ENCODE measurements at places on chromosomes 7 and 10.

- DNase-seq, result no peak
Measured at GRCh38 chr7:159012353-159013069, 132.2 kb downstream of the VIPR2 start.

DNA sequence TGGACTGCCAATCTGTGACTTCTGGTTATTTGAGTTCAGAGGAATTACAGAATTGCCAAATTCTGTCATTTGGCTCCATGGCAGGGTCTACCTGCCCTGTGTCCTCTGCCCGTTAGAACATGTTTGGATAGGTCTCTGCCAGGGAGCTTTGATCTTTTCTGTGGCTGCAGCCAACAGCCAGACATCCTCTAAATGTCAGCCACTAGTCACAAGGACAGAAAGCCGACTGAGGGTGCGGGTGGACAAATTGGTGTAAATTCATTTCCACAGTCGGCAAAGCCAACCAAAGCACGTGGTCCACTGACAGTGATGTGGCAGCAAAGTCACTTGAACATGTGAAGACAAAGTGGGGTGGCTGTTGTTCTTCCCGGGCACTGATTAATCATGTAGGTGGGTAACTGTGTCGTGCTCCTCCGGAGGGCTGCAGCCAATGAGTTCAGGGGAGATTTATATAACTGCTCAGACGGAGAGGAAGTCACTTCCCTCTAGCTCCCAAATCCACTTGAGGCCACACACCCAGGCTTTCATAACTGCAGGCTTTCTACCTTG lies 26.7 kb upstream of the CAMK1D start:
- no peak for DNase-seq

- no peak for DNase-seq
Measured at GRCh38 chr10:49253340-49253906, 45.5 kb upstream of the C10orf71 start.

DNA sequence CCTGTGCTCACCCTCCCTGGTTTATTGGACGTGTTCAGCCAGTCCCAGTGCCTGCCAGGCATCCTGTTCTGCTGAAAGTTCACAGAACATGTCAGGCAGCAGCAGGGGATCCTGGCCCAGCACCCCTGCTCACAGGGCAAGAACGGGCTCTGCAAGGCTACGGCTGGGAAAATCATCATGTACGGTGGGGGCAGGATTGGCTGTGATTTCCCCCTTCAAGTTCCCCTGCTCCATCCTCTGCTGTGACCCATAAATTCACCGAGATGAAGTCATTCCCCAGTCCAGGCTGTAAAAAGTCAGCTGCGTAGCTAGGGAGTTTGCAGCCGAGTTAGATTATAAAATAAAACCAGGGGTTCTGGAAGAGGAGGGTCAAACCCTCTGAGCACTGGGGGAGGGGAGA lies 484.1 kb upstream of the ZMIZ1 start:
- DNase-seq, result no peak

DNA sequence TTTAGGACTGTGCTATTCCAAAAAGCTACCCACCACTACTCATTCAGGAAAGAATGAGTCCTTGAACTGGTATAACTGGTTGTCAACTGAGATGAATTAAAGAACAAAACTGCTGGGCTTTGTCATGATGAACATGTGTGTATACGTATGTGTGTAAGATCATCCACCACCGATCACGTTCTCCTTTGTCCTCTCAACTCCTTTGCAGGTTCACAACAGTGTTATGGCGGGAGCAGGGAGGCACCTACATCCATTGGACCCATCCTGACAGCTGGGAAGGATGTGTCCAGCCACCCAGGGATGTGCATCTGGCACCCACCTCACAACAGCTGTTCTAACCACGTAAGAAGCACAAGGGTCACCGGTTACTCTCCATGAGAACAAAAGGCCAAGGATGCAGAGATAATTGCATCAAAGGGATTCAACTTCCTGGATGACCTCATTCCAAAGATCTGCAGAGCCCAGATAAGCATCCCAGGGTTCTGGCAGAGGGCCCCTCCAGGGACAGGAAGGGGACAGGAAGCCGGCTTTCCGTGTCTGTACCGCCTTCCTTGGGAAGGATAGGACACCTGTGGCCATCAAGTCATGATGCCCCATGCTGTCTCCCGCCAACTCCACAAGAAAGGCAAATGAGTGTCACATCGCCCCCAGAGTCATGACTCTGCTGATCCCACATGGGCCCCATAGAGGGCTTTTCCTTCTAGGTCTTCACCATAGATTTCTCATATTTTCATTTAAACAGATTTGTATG lies 66.1 kb downstream of the STEAP1B start:
- no peak for DNase-seq

GRCh38 chr7:98703916-98704315 lies 86.8 kb downstream of the NPTX2 start:
- no peak for DNase-seq

- DNase-seq, result no peak
Measured at GRCh38 chr7:134778941-134779740, at the start of gene CALD1. CALD1 (plus strand) TSS chr7:134779634; CDS start chr7:134867734, 88,100 bp downstream.

- no peak for DNase-seq
Measured at GRCh38 chr10:58590152-58590840, 77.6 kb downstream of the BICC1 start.

- DNase-seq, result no peak
Measured at GRCh38 chr10:62690703-62691102, 113.8 kb upstream of the ADO start.

GRCh38 chr10:60856405-60856804 lies 78.1 kb downstream of the CDK1 start:
- no peak for DNase-seq
